ENCODE measurements at places on chromosomes 6 and 20.

GRCh38 chr6:63730311-63730710 is 94.7 kb downstream of the PHF3 start:
- DNase-seq, result no peak

GRCh38 chr6:98832284-98833056 is 1.9 kb upstream of the POU3F2 start:
- no peak for DNase-seq

DNA sequence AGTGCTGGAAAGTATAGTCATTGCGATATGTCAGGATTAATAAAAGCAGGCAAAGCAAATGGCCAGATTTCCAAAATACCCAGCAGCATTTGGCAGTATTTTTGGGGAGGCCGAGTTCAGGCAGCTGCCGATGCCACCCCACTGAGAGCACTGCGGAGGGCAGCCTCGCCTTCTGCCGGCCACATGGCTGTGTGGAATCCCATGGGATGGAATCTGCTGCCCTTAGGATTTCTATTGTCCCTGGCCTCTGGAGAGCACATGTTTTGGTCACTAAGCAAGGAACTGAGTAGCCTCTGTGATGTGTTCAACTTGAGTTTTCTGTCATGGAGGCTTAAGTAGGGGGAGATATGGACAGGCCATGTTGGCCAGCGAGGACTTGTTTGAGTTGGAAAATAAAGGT is 123.0 kb downstream of the FARS2 start:
- DNase-seq, result no peak

DNA sequence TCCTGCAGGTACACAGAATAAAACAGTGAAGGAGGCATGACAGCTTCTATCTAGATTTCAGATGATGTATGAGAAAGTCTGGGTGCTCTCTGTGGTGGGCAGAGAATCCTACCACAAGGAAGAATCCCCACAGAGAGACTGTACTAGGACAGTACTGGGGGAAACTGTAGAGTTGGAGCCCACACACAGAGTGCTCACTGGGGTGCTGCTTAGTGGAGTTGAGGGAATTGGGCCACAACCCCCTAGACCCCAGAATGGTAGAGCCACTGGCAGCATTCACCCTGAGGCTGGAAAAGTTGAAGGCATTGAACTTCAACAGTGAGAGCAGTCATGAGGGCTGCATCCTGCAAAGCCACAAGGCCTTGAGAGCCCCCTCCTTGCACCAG is 62.2 kb upstream of the TNFRSF21 start:
- DNase-seq, result no peak

GRCh38 chr6:125227244-125227643 is 73.7 kb downstream of the TPD52L1 start:
- DNase-seq, result no peak

DNA sequence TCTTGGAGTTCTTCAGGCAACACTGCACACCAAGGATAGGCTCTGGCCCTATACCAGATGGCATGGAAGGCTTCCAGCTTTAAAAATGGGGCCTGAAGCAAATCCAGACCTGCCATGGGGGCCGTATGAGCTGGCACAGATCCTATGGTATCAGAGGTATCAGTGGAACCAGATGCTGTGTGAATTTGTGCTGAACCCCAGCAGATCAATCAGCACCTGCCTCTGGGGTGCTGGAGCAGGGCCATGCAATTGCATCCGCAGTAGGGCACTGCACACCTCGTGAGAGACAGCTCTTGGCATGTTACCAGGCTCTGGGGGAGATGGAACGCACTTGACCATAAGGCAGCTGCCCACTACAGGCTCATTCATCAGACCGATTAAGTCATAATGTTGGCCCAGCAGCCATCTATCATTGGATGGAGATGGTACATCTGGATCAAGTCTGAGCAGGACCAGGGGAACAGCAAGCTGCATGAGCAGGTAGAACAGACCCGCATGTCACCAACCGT is 221.5 kb downstream of the MYLK4 start:
- DNase-seq, result no peak

GRCh38 chr6:8736156-8736895 is 301.0 kb upstream of the SLC35B3 start:
- no peak for DNase-seq

DNA sequence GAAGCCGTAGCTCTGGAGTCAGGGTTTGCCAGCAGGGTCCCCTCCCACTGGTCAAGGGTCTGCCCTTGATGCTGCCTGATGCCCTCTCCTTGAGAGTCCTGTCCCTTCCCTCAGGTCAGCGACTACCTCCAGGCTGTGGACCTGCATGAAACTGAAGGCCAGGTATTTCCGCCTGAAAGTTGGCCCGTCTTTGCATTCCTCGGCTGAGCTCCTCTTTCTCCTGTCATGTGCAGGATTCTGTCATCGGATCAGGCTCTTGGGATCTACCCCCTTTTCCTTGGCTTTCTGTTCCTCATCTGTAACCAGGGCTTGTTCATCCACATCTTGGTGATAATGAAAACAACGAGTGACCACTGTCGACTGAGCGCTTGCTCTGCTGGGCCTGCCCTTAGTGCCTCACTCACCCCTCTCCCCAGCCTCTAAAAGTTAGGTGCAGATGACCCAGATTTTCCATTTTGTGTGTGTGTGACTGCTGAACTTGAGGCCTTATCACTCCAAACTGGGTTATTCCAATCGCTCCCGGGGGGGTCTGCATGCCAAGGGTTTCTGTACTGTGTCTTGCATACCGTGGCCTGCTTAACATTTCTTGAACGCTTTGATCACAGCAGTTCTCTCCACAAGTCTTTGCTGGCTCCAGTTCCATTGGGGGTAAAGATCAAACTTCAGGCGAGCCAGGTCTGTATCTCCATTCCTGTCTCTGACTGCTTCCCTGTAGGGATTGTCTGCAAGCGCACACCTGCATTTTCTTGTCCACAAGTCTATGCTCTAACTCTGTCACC is 81.6 kb downstream of the DTD1 start:
- no peak for DNase-seq

- DNase-seq, result no peak
Observed at GRCh38 chr20:9912858-9913434, 74.1 kb upstream of the PAK5 start.

DNA sequence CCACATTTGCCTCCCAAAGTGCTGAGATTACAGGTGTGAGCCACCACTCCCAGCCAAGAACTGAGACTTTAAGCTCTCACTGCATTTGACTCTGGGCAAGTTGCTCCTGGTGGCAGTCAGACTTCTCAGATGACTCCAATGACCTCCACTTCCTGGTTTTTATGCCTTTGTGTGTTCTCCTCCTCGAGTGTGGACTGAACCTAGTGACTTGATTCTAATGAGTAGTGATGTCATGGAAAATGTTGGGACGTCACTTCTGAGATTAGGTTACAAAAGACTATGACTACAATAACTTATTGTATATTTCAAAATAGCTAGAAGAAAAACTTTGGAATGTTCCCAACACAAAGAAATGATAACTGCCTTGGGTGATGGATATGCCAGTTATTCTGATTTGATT is 12.0 kb downstream of the SPINT3 start:
- DNase-seq, result no peak

- no peak for DNase-seq
Observed at GRCh38 chr6:132096996-132097395, 145.8 kb upstream of the CCN2 start.

DNA sequence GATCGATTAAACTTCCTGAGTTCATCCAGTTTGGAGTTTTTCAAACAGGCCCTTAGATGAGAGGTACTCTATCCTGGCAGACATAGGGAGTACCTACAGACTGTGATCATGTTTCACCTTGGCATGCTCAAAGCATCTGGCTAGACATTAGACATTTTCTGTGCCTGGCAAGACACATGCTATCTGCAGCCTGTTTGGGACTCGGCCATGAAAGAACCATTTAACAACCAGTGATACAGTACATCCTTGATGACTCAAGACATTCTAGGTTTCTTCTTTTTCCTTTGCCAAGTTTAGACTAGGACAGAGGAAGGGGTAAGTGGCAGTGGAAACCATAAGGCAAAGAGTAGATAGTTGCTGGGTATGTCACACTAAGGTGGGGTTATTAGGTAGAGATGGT is 15.4 kb upstream of the PAQR8 start:
- DNase-seq, result no peak

DNA sequence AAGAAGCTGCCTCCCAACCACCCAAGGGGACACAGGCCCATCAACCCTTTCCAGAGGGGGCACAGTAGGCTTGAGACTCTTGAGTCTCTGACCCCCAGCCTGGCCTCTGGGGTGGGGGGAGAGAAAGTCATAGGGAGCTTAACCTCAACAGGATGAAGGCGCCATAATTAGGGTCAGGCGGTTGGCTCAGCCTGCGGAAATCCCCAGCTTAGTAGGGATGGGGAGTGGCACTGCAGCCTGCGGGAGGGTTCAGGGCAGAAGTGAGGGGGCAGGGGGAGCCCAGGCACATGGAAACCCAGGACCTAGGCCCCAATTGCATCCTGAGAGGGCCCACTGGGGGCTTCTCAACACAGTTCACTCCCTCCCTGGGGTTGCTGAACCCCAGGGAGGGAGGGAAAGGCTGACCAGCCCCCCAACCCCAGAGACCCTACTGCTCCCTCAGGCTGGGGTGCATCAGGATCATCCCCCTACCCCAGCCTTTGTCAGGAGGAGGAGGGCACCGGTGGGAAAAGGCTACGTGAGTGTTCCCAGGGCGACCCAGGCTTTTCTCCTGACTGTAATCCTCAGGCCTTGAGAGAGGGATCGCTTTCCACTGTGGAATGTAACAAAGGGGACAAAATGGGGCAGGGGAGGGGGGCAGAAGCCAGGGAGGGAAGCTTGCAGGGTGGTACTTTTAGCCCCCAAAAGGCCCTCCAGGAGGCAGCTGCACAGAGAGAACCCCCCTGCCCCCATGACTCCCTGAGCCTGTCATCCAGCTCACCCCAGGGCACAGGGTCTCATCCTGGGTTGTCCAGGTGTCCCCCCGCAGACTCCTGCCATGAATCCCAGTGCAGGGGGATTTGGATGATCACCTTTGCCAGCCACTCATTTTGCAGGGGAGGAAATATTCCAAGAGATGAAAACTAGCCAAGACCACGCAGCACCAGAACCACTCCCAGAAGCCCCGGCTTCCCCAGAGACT is 46.4 kb downstream of the MRPL14 start:
- DNase-seq, result no peak

GRCh38 chr20:53984356-53985149 is 85.8 kb downstream of the BCAS1 start:
- no peak for DNase-seq

- DNase-seq, result no peak
Observed at GRCh38 chr20:46771195-46771588, 61.7 kb downstream of the SLC2A10 start.

DNA sequence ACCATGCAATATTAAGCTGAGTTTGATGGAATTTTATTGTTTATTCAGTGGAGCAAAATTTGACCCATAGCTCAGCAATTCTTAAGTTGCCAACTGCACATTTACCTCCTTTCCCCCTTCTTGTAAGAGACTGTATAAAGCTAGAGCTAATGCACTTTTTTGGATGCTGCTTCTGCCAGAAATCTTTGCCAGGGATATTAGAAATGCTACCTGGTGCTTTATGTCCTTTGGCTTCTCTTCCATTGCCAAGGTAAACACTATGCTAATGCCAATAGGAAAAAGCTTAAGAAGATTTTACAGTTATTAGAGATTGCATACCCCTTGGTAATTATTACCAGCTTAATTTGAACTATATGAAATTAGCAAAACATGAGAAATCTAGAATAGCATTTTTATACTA is 79.0 kb upstream of the OGFRL1 start:
- DNase-seq, result no peak

GRCh38 chr6:166253281-166253681 is 54.9 kb downstream of the PRR18 start:
- no peak for DNase-seq

DNA sequence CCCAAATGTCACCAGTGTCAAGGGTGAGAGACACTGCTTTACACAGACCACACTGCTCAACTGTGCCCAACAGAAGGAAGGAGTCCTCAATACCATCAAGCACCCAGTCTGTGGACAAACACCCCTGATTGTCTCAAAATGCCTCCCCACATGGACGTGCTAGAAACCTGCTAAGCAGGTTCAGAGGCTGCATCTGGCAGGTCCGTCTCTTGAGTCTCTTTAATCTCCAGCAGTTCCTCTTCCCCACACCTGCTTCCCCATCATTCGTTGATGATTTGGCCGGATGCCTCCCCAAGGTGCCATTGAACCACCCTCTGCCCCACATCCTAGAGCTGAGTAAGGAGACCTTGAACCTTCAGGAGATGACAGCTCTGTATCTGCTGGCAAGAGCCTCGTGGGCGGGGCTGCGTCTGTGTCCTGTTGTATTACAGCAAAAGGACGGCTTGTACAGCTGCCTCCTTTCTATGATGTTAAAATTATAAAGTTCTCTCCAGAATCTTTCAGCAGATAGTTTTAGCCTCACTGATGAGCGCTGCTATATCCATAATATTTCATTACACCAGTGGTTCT is 179.2 kb downstream of the PREX1 start:
- DNase-seq, result no peak

DNA sequence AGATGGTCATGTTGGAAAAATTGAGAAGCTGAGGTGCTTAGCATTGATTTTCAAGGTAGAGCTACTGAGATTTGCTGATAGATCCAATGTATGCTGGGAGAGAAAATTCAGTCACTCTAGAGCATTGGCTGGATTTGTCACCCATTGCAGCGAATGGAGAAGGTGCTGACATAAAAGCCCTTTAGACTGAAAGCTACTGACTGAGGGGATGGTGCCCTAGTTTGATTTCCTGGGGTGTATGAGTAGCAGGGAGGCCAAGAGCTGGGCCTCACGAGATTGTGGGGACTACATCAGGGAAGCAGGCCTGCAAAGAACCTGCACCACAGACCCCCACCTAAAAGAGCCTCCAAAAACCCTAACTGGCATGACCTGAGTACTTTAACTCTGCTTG is 23.9 kb upstream of the PRND start:
- DNase-seq, result no peak

DNA sequence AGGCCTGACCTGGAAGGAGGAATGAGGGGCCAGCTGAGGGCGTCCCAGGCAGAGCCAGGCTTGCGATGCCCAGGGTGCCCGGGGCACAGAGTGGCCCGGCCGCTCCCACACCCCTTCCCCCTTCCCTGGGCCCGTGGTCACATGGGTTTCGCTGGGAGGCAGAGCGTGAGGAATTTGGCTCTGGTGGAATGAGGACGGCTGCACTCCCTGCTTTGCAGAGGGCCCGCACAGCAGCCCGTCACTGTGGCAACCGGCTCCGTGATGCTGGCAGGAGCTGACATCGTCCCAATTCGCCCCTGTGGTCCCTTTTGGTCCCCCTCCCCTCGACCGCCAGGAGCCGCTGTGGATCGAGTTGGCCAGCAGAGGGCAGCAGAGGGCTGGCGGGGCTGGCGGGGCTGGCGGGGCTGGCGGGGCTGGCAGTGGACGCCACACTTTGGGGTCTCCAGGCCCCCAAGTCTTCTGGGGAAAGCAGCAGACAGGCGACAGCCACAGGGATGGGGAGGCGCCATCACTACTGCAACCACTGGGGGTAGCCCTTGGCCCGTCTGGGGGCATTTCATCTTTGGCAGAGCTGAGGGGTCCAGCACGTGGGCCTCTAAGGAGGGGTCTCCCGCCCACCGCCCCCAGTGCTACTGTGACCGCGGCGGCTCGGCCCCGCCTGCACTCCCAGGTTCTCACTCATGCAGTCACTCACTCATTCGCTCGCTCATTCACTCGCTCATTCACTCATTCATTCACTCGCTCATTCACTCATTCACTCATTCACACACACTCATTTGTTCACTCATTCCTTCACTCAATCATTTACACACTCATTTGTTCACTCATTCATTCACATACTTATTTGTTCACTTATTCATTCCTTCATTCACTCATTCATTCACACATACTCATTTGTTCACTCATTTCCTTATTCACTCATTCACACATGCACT is 49.7 kb upstream of the BHLHE23 start:
- DNase-seq, result no peak

GRCh38 chr6:38794682-38795081 is 79.6 kb downstream of the DNAH8 start:
- no peak for DNase-seq

Data from stimulated activated CD8-positive, alpha-beta memory T cell treated with anti-CD3 and anti-CD28 coated beads, Interleukin-7, amount 100 ng/mL, for 1 hour (primary cell).